ENCODE measurements at places on chromosomes 1 and 21. TPM values are rescaled to one million over a fixed set of nuclear protein-coding genes. Genes with fewer than 3 reads are reported as not detected.

Gene LELP1
- total RNA-seq, result not detected

Gene MGST3
- total RNA-seq, result 103 TPM

Gene LCE2B
- not detected for total RNA-seq

GRCh38 chr1:65170511-65171142, 22.6 kb downstream of the AK4 start:
- no peak for DNase-seq

GRCh38 chr1:212596798-212597197, 11.8 kb upstream of the ATF3 start:
- no peak for DNase-seq

DNA sequence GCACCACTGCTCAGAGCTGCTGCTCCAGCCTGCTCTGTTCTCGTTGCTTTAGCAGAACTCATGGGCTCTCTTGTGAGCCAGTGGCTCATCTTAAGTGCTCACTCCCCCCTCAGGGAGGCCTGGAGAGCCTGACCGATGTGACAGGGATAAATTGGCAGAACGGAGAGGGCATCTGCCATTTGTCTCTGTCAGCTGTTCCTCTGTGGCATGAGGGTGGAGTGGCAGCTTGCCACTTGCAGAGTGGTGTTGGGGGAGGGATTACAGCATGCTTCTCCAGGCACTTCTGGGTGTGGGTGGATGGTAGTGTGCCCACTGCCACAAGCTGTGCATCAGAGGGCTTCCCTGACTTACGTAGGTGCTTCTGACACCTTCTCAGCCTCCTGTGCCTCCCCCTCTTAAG, 229.5 kb downstream of the PAPPA2 start:
- no peak for DNase-seq

- DNase-seq, result no peak
These were observed 56.2 kb downstream of the ST3GAL3 start for GRCh38 chr1:43763497-43763973.

- DNase-seq, result no peak
These were observed 37.1 kb downstream of the KIAA0040 start for GRCh38 chr1:175155473-175155856.

GRCh38 chr21:32329331-32329730, 30.7 kb downstream of the MRAP start:
- no peak for DNase-seq

DNA sequence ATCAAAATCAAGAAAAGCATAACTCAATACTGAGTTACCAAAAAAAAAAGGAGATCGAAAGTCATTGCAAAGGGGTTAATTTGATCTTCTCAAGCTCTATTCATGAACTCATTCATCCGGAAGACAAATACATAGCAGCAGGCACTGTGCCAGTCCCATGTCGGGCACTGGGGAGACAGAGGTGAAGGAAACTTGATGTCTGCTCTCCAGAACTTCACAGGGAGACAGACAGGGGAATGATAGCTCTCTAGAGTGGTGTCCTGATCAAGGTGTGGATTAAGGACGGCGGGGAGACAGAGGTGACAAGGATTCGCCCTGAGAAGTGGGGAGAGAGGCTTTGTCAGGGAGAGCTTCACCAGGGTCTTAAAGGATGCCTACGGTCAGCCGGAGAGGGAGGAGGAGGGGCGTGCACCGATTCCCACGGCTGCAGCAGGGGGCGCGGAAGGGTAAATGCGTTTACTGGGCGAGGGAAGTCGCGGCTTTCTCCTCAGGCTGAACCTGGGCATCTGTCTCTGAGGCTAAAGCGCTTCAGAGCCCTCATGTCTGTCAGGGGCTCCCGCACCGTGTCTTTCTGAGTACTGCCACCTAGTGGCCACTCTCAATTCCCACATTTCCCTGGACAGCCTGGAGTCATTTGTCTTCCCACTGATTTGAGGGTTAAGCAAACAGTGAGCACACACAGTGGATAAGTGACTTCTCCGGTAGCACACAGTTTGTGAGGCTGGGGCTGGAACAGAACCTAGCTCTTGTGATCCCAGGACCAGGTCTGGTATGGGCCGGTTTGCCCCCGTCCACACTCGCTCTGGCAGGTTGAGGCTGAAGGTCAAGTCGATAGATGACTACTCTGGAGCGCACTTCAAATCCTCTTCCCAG, 152.8 kb downstream of the TENT5C start:
- no peak for DNase-seq

- DNase-seq, result no peak
These were observed 105.8 kb upstream of the RALGPS2 start for GRCh38 chr1:178619042-178619927.

Gene ACOT11
- total RNA-seq, result 20.8 TPM

Gene DCAF8
- total RNA-seq, result 54.9 TPM

DNA sequence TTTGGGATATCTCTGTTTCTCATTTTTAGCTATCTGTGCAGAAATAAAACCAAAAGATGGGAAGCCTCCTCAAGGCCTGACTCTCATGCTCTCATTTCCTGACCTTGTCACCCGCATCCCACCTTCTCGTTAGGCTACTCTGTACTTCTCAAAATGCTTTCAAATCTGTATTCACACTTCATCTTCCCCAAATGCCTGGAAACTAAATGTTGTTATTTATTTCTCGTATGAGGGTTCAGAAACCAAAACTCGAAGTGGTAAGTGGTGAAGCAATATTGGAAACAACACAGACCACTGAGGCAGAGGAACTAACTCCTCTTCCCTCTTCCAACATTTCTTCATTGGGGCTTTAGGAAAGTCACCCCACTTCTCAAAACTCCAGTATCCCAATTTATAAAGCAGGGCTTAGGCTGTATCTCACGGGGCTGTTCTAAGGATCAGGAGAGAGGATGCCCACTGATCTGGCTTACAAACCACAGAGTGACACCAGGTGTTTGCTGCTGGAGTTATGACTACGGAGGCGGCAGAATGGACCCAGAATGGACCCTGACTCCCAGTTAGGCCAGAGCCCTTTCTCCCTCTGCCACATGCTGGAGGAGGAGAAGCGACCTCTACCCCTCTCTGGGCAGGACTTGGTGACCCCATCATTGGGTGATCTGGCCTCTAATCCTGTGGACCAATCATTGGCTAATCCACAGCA, 3.5 kb downstream of the SLAMF7 start:
- DNase-seq, result no peak

Gene TRIM17
- 3.0 TPM for total RNA-seq

GRCh38 chr1:225651376-225651871, 1.5 kb downstream of the ENAH start:
- no peak for DNase-seq

DNA sequence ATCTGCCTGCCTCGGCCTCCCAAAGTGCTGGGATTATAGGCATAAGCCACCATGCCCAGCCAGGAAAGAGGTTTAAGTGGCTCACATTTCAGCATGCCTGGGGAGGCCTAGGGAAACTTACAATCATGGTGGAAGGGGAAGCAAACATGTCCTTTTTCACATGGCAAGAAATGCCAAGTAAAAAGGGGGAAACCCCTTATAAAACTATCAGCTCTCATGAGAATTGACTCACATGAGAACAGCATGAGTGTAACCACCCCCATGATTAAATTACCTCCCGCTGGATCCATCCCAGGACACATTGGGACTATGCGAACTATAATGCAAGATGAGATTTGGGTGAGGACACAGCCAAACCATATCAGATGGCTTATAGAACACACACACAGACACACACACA, 8.8 kb upstream of the KLHL12 start:
- no peak for DNase-seq

- no peak for DNase-seq
These were observed 495.1 kb downstream of the PLPP3 start for GRCh38 chr1:56084246-56084645.
